ENCODE measurements at places on chromosomes 2 and 18. TPM values are rescaled to one million over a fixed set of nuclear protein-coding genes. Genes with fewer than 3 reads are reported as not detected.

Gene POTEJ
- 0.04 TPM for total RNA-seq

Gene VSNL1
- total RNA-seq: 2.3 TPM

DNA sequence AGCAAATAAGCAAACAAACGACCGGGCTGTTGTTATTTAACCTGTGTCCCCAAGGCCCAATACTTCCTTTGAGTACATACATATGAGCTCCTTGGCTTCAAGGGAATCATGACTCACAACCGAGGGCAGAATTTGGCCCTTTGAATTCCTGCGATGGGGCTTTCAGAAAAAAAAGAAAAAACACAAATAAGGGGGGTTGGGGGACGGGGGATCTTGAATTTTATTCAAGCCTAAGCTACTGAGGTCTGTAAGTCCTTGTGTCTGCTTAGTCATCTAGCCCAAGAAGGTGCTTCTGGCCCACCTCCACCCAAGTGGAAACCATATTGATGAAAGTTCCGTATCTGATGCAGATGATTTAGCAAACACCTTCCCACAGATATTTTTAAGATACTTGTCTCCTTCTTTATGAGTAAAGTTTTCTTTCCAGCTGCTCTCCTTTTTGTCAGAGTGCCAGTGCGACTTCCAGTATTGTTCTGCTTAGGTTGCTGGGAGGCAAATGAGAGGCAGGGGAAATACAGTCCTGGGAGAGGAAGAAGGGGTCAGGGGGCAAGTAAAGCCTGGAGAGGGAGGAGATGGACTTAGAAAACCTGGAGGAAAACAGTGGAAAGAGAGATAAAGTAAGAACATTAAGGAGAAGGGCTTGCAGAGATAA is 169.6 kb downstream of the ZEB2 start:
- peak; percentile 70 for DNase-seq
- H3K36me3 ChIP-seq: no peaks in the 10 kb centered on the region
- peaks cover 10% of the 10 kb centered on the region for H3K4me1 ChIP-seq
- H3K27me3 ChIP-seq: no peaks in the 10 kb centered on the region
- H3K27ac ChIP-seq: no peak overlapping the region

DNA sequence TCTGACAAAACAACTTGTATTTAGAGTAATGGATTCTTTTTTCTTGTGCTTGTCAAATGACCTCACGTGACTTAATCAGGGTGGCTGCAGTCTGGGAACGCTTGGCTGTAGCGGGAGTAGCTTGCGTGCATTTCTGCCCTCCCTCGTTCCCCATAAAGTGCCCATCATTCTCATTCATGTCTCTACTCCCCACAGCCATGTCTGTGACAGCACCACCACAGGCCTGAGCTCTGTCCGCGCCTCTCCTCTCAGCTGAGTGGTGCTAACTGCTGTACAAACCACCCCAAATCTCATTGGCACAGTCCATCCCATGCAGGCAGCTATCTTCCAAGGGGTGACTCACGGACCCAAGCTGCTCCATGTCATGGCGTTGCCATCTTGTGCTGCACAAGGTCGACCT is 161.7 kb downstream of the TSN start:
- H3K27ac ChIP-seq: no peak overlapping the region
- H3K36me3 ChIP-seq: no peaks in the 10 kb centered on the region
- H3K4me1 ChIP-seq: no peaks in the 10 kb centered on the region
- no peaks in the 10 kb centered on the region for H3K27me3 ChIP-seq

DNA sequence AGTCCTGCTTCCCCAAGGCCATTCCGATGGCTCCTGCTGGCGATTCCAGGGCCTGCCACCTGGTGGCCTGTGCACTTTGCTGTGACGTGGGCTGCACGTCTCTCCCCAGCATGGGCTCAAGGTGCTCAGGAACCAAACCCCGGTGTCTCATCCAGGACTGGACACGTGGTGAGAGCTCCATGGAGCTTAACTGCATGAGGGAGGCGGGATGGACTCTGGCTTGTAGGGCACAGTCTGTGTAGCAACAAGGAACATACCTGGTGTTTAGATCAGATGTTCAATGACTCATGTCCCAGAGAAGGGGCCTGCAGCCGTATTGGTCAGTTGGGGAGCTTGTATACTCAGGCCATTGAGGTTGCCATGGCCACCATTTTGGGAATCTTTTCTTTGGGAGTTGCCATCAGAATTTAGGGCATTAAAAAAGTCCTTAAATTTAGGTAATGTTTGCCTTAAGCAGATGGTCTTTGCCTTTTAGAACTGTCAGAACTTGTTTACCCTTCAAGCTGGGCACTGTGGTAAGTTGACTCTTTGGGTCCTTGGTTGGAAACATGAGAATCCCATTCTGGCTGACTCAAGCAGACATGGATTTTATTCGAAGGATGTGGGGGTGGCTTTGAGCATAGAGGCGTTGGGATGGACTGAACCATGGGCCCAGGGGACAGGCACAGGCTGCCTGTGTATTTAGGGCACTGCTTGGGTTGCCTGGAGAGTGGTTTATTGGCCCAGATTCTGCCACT is 21.0 kb downstream of the AGAP1 start:
- DNase-seq: no peak
- H3K4me1 ChIP-seq: peaks cover 39% of the 10 kb centered on the region
- H3K27ac ChIP-seq: no peak overlapping the region
- H3K4me3 ChIP-seq: no peak overlapping the region
- H3K27me3 ChIP-seq: no peaks in the 10 kb centered on the region

DNA sequence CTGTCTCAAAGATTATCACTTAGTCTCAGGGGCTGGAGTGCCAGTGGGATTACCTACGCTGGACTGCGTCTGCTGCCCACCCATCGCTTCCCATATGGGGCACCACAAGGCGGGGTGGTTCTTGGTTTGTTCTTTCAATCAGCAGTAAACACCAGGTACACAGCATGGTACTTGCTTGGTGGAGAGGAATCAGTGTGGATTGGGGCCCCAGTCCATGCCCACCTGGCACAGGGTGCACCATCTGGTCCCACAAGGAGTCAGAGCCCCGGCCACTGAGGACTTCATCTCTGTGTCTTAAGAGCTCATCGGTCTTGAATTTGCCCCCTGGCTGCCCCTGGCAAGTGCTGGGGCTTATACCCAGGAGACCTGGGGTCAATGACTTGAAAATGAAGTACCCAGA is 96.2 kb downstream of the GLI2 start:
- H3K27me3 ChIP-seq: no peaks in the 10 kb centered on the region
- no peak overlapping the region for H3K27ac ChIP-seq
- H3K4me3 ChIP-seq: no peak overlapping the region
- H3K4me1 ChIP-seq: peaks cover 34% of the 10 kb centered on the region

Gene CCDC141
- 76.1 TPM for total RNA-seq

Gene SLC19A3
- total RNA-seq: 1.2 TPM

DNA sequence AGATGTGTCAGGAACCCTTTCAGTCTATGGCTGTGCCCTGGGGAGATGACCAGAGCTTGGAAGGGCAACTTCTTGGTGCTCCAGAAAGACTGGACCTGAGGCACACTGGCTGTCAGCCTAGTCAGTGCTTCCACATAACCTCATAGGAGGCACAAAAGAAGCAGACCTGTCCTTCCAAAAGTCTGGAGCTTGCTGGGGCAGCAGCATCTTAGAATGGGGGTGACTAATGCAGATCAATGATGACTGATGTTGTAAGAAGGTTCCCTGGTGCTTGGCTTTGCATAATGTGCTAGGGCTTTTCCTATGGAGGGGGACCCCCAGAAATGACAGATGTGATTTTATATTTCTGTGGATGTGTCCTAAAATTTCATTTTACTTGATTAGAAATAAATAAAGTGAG is 255.7 kb upstream of the THUMPD2 start:
- no peak for DNase-seq
- H3K36me3 ChIP-seq: no peaks in the 10 kb centered on the region
- H3K4me1 ChIP-seq: no peaks in the 10 kb centered on the region
- H3K27ac ChIP-seq: no peak overlapping the region
- H3K4me3 ChIP-seq: no peak overlapping the region
